Activated T-cell treated with anti-CD3 and anti-CD28 coated beads, Interleukin-2, amount 50 U/mL, for 48 hours (primary cell): ENCODE measurements at places on chromosomes 5 and 9.

GRCh38 chr9:97408562-97408961, 3.3 kb upstream of the TDRD7 start:
- DNase-seq: no peak

- DNase-seq: no peak
Measured at GRCh38 chr5:116696366-116696765, 121.7 kb upstream of the SEMA6A start.

DNA sequence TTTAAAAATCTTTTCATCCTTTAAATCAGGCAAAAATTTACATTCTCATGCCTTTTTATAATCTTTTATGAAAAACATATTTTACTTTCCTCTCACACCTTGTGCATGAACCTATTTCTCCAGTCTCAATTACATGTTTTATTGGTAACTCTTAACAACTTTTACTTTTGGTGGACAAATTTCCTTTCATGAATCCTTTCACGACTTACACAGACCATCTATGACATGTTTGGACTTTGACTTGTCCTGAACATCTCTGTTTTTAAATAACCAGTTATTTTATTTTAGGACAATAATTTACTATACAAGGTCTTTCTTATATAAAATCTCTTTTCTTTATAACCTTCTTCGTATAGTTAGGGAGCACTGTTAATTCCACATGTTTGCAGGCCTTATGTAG, 26.5 kb upstream of the MTMR12 start:
- DNase-seq: no peak

DNA sequence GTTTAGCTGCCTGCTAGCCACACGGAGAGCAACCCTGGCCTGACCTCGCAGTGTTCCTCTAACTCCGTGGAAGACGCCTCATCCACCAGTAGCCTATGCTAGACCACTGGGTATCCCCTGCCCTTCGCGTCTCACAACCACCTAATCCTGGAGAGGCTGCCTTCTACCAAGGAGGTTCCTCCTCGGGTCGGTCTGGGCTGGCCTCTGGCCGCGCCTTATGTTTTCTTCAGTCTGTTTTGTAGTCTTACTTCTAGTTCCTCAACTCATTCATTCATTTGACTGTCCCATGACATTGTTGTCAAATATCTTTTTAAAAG, 1.6 kb upstream of the TPM2 start:
- DNase-seq: no peak

GRCh38 chr9:133692364-133692985, 45.7 kb downstream of the SARDH start:
- DNase-seq: no peak
